ENCODE measurements at places on chromosomes 5 and 9.

DNA sequence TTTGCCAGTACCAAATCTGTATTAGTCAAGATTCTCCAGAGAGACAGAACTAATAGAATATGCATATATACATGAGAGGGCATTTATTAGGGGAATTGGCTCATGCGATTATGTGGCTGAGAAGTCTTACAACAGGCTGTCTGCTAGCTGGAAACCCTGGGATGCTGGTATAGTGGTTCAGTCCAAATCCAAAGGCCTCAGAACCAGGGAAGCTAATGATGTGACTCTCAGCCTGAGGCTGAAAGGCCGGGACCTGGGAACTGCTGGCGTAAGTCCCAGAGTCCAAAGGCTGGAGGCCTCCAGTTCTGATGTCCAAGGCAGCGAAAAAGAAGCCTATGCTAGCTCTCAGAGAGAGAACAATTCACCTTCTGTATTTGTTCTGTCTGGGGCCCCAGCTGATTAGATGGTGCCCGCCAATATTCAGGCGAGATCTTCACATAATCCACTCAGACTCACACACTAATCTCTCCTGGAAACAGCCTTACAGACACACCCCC is 84.1 kb downstream of the KIAA1958 start:
- H3K27me3 ChIP-seq = no peaks in the 10 kb centered on the region
- DNase-seq = no peak
- H3K4me1 ChIP-seq = no peaks in the 10 kb centered on the region
- peak overlapping the region; percentile 25 for H3K27ac ChIP-seq

DNA sequence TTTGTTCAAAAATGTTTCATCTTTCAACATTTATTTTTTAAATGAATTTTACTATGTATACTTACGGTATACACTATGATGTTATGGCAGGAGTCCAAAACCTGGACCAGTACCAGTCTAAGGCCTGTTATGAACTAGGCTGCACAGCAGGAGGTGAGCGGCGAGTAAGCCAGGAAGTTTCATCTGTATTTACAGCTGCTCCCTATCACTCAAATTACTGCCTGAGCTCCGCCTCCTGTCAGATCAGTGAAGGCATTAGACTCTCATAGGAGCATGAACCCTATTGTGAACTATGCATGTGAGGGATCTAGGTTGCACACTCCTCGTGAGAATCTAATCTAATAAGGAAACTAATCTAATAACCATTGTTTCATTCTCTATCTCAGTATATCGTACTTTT is 715.5 kb upstream of the PTPRD start:
- no peak for DNase-seq
- no peak overlapping the region for H3K4me3 ChIP-seq
- no peaks in the 10 kb centered on the region for H3K27me3 ChIP-seq
- no peaks in the 10 kb centered on the region for H3K4me1 ChIP-seq
- no peaks in the 10 kb centered on the region for H3K36me3 ChIP-seq

GRCh38 chr5:7638456-7638855 is 212.5 kb downstream of the CFAP90 start:
- H3K27me3 ChIP-seq = no peaks in the 10 kb centered on the region
- no peaks in the 10 kb centered on the region for H3K36me3 ChIP-seq
- DNase-seq = no peak
- no peaks in the 10 kb centered on the region for H3K4me1 ChIP-seq

GRCh38 chr9:38259056-38259455 is 133.4 kb upstream of the ALDH1B1 start:
- H3K4me3 ChIP-seq = no peak overlapping the region
- no peak overlapping the region for H3K27ac ChIP-seq
- H3K36me3 ChIP-seq = no peaks in the 10 kb centered on the region
- H3K4me1 ChIP-seq = no peaks in the 10 kb centered on the region
- no peaks in the 10 kb centered on the region for H3K27me3 ChIP-seq

GRCh38 chr9:26163931-26164330 is 485.7 kb upstream of the TUSC1 start:
- H3K27ac ChIP-seq = no peak overlapping the region
- H3K36me3 ChIP-seq = no peaks in the 10 kb centered on the region
- H3K27me3 ChIP-seq = no peaks in the 10 kb centered on the region
- no peak for DNase-seq

DNA sequence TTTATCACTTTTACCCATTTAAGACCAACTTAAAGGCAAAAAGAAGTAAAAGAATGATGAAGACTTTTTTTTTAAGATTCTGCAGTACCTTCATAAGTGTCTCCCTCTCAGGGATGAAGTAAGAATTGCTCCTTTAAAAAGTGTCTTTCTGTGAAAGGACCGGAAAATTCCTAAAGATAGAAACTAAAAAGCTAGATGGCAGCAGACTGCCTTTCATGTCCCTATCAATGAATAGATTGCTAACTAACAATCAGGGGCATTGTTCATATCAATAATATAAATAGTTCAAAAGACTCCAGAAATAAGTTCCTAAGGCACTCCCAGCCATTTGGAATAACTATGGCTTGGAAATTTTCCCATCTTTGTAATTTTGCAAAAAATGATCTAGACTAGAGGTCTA is 558.0 kb downstream of the PDE4D start:
- no peaks in the 10 kb centered on the region for H3K36me3 ChIP-seq
- H3K4me3 ChIP-seq = no peak overlapping the region
- no peak for DNase-seq
- H3K27ac ChIP-seq = no peak overlapping the region

- DNase-seq = no peak
- no peak overlapping the region for H3K27ac ChIP-seq
- H3K4me1 ChIP-seq = peaks cover 26% of the 10 kb centered on the region
- no peaks in the 10 kb centered on the region for H3K36me3 ChIP-seq
- H3K4me3 ChIP-seq = no peak overlapping the region
- H3K27me3 ChIP-seq = no peaks in the 10 kb centered on the region
These were observed 3.7 kb downstream of the RGS3 start for GRCh38 chr9:113467183-113467582.

DNA sequence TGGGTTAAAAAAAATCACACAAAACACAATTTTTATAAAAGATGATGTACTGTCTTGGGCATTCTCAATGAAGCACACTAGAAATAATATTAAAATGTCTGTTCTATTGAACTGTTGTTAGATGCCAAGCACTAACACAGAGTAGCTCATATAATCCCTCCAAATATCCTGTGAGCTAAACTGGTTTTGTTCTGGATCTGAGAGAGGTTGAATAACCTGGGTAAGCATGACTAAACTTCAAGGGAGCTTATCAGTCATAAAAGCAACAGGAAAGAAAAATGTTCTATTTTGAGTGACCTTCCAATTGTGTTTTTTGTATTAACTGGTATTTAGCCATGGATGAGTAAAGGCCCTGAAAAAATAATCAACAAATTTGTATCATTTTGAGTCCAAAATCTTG is 175.3 kb downstream of the SMC2 start:
- H3K36me3 ChIP-seq = no peaks in the 10 kb centered on the region
- no peak for DNase-seq
- H3K4me1 ChIP-seq = no peaks in the 10 kb centered on the region
- H3K4me3 ChIP-seq = no peak overlapping the region
- no peak overlapping the region for H3K27ac ChIP-seq

DNA sequence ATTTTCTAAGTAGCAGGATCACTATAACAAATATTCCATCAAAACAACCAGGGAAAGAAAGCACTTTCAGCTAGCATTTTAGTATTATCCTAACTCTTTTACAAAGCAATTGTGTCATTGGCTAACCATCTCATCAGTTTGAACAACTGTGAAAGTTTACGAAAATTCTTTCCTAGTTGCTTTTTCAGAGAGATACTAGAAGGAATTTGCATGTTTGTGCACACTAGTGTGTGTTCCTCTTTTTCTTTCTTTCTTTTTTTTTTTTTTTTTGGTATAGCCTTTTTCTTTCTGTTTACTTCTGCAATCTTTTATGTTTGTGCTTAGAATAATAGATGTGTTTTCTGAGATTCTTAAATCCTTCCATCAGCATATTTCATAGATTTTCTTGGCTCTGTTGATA is 124.7 kb upstream of the SEMA6A start:
- no peak overlapping the region for H3K27ac ChIP-seq
- no peaks in the 10 kb centered on the region for H3K4me1 ChIP-seq
- DNase-seq = no peak
- H3K4me3 ChIP-seq = no peak overlapping the region
- H3K36me3 ChIP-seq = no peaks in the 10 kb centered on the region

- H3K4me3 ChIP-seq = no peak overlapping the region
- H3K27ac ChIP-seq = no peak overlapping the region
- DNase-seq = no peak
- H3K27me3 ChIP-seq = no peaks in the 10 kb centered on the region
These were observed 7.9 kb upstream of the SYNPO start for GRCh38 chr5:150632305-150633160.

GRCh38 chr5:7925961-7926695 is 57.2 kb downstream of the MTRR start:
- no peak for DNase-seq
- no peak overlapping the region for H3K4me3 ChIP-seq
- H3K27me3 ChIP-seq = no peaks in the 10 kb centered on the region
- H3K36me3 ChIP-seq = no peaks in the 10 kb centered on the region
- H3K27ac ChIP-seq = no peak overlapping the region

GRCh38 chr9:13755551-13755950 is 476.1 kb upstream of the MPDZ start:
- no peaks in the 10 kb centered on the region for H3K36me3 ChIP-seq
- H3K4me3 ChIP-seq = no peak overlapping the region
- no peak for DNase-seq
- no peaks in the 10 kb centered on the region for H3K27me3 ChIP-seq
- H3K4me1 ChIP-seq = no peaks in the 10 kb centered on the region

DNA sequence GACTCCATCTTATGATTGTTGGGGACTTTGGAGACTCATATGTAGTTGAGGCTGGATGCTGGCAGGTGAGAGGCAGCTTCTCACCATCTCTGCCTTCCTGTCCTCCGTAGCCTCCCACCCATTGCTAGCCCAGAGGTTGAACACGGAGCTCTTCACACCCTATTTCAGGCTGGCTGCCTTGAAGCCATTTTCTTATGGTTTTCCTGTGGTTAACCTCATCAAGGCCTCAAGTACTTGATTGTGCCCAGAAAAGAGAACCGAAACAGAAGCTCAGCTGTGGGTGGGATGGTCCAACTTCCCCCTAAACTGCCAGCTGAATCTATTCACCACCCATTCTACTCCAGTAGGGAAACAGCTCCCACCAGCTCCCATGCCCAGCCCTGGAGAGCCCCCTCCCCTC is 102.9 kb downstream of the LIFR start:
- DNase-seq = no peak
- H3K36me3 ChIP-seq = no peaks in the 10 kb centered on the region
- H3K4me3 ChIP-seq = no peak overlapping the region
- no peak overlapping the region for H3K27ac ChIP-seq

GRCh38 chr9:69674716-69675438 is 2.7 kb upstream of the APBA1 start:
- DNase-seq = no peak
- H3K27ac ChIP-seq = no peak overlapping the region
- no peaks in the 10 kb centered on the region for H3K4me1 ChIP-seq
- no peaks in the 10 kb centered on the region for H3K36me3 ChIP-seq
- no peak overlapping the region for H3K4me3 ChIP-seq

DNA sequence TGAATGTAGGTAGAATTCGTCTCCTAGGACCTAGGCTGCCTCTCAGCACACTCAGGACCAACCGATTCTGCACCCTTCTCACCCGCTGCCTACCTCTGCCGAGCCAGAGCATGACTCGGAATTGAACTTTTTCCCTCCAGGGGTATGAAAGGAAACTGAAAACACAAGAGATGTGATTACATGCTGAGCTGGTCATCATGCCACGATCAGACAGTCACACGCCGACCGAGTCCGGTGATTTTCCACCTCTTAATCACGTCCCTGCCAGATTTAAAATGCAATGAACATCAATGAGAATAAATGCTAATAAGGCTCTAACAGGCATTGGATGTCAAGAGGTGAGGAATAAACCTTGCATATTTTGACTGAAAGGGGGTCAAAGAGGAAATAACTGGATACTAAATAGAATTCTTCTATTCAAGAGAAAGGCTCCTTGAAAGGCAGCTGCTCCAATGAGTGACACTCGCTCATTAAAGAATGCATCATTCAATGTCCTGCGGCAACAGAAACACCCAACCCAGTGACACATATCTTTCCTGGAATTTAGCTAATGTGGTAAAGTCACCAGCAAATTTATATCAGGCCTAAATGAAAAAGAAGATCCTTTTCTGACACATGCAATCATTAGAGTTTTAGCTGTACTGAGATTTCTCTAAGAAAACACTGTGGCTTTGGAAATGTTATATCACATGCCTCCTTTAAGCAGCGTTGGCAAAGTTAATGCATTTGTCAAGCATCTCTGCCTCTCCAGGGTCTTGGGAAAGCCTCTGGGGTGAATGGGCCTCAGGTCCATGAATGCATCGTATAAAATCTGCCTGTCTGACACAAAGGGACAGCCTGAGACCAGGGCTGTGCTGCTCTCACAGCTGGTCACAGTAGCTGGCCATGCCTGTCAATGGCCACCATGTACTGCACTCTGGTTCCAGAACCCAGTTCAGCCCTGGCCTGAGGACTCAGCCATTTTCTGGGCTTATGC is 128.7 kb downstream of the SPOCK1 start:
- no peak overlapping the region for H3K4me3 ChIP-seq
- H3K27me3 ChIP-seq = no peaks in the 10 kb centered on the region
- no peaks in the 10 kb centered on the region for H3K36me3 ChIP-seq
- H3K4me1 ChIP-seq = no peaks in the 10 kb centered on the region
- no peak for DNase-seq

DNA sequence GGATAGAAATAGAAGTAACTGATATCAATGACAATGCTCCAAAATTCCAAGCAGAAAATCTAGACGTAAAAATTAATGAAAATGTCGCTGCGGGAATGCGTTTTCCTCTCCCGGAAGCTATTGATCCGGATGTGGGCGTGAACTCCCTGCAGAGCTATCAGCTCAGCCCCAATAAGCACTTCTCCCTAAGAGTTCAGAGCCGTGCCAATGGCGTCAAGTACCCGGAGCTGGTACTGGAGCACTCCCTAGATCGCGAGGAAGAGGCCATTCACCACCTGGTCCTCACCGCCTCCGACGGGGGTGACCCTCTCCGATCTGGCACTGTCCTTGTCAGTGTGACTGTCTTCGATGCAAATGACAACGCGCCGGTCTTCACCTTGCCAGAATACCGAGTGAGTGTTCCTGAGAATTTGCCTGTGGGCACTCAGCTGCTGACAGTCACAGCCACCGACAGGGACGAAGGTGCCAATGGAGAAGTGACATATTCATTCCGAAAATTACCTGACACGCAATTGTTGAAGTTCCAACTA is 818 bp downstream of the PCDHGA10 start:
- no peaks in the 10 kb centered on the region for H3K27me3 ChIP-seq
- peak overlapping the region; percentile 44 for H3K4me3 ChIP-seq
- no peaks in the 10 kb centered on the region for H3K4me1 ChIP-seq
- no peak overlapping the region for H3K27ac ChIP-seq
- no peak for DNase-seq

GRCh38 chr9:120893611-120894307 is 16.8 kb upstream of the PHF19 start:
- DNase-seq = no peak
- no peaks in the 10 kb centered on the region for H3K36me3 ChIP-seq
- no peaks in the 10 kb centered on the region for H3K4me1 ChIP-seq
- no peaks in the 10 kb centered on the region for H3K27me3 ChIP-seq
- no peak overlapping the region for H3K27ac ChIP-seq

- DNase-seq = no peak
- H3K27me3 ChIP-seq = no peaks in the 10 kb centered on the region
- H3K27ac ChIP-seq = no peak overlapping the region
- H3K4me3 ChIP-seq = no peak overlapping the region
These were observed 15.7 kb upstream of the OBP2B start for GRCh38 chr9:133224762-133225161.

GRCh38 chr5:177146891-177147638 is 13.5 kb downstream of the NSD1 start:
- H3K27me3 ChIP-seq = no peaks in the 10 kb centered on the region
- DNase-seq = no peak
- H3K36me3 ChIP-seq = peaks cover 12% of the 10 kb centered on the region
- no peak overlapping the region for H3K27ac ChIP-seq
